Stimulated activated CD8-positive, alpha-beta memory T cell treated with anti-CD3 and anti-CD28 coated beads, Interleukin-2, amount 100 ng/mL, for 1 hour (primary cell): ENCODE measurements at places on chromosomes 2 and 18.

GRCh38 chr2:222888716-222889115 lies 27.9 kb downstream of the ACSL3 start:
- no peak for DNase-seq

GRCh38 chr2:216974321-216975302 lies 114.7 kb upstream of the TNP1 start:
- no peak for DNase-seq

DNA sequence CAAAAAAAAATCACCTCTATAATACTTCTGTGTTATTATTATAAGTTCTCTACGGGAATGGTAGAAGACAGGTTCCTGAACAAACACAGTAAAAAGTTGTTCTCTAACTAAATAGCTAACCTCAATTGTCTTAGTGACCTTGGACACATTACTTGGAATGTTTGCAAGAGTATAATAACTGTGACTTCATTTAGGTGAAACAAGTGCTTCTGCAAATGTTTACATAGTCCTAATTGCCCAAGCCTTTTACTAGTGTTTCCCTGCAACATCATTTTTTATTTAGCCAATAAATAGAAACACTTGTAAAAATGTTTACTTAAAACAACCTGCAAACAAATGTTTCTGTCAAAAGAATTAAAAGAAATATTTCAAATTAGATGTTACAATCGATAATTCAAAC lies 9.9 kb downstream of the PLEKHM3 start:
- DNase-seq, result no peak

DNA sequence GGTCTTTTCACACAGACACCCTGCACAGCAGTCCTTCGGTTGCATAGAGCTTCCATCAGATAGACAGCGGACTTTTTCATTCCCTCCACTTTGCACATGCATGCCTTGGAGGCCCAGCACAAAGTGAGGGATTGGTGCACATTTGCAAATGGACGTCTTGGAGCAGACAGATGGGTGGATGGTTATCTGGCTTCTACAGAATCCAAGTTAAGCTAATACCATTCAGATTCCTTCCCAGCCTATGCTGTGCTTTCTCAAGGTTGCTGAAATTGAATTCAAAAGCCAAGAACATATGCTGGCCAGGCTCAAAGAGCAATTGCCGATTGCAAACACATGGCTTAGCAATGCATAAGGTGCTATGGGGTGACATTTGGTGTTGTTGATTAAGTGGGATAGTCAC lies 186.4 kb downstream of the VAPA start:
- no peak for DNase-seq

GRCh38 chr2:69242651-69243051 lies 144.4 kb downstream of the GFPT1 start:
- no peak for DNase-seq

GRCh38 chr2:97348265-97348664 lies 235.3 kb downstream of the ANKRD36 start:
- no peak for DNase-seq

DNA sequence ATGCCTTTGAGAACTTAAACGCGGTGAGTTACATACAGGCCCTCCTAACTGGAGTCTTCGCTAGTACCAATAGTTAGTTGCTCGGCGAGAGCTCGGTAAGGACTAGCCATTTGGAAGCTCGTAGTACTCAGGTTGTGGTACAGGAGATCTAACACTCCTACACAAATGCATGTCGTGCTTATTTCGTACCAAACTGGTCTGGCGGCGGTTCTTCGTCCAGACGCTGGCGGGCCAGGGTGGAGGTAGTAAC lies 346 bp upstream of the VRK2 start:
- DNase-seq, result no peak
